Activated B cell treated with CpG ODN at 0.5 μM for 24 hours (primary cell): ENCODE measurements at places on chromosomes 5 and 9.
A peak's percentile ranks its signal among the peaks of the same experiment; 100 is the strongest.

GRCh38 chr9:112301420-112301819, 32.0 kb downstream of the PTBP3 start:
- DNase-seq: no peak

GRCh38 chr5:122137702-122138101, 8.4 kb downstream of the ZNF474 start:
- DNase-seq: no peak

- no peak for DNase-seq
These were observed 2.2 kb downstream of the SARDH start for GRCh38 chr9:133735931-133736330.

DNA sequence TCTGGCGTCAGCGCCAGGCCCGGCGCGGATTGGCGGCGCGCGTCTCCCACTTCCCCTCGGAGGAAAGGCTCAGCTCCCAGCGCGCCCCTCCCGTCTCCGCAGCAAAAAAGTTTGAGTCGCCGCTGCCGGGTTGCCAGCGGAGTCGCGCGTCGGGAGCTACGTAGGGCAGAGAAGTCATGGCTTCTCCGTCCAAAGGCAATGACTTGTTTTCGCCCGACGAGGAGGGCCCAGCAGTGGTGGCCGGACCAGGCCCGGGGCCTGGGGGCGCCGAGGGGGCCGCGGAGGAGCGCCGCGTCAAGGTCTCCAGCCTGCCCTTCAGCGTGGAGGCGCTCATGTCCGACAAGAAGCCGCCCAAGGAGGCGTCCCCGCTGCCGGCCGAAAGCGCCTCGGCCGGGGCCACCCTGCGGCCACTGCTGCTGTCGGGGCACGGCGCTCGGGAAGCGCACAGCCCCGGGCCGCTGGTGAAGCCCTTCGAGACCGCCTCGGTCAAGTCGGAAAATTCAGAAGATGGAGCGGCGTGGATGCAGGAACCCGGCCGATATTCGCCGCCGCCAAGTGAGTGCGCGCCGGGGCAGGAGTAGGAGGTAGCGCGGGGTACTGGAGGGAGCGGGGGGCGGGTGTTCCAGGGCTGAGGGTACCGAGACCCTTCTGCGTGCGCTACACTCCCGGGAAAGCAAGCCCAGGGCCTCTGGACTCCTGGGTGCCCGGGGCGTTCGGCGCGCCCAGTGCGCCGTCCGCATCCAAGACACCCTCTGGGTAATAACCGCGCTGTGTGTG, at the start of gene MSX2:
Gene MSX2 (plus strand): TSS at position 99 of the 777 bp plus-strand sequence. CDS start 78 bp downstream, at position 177.
- no peak for DNase-seq

DNA sequence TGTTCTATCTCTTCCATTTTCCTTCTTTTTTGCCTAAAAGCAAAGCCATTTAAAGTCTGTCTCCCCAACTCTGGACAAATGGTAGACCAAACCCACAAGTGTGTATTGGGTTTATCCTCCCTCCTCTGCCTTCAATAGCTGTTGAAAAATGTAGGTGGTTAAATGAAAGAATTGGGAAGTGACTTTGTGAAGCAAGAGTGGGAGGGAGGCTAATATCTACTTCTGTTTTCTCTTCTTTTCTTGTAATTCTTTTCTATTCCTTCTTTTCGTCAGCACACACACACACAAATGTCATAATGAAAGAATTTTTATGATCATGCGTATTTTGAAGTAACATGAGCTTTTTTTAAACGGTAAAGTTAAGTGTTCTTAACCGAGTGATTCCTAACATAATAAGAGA, 3.8 kb downstream of the CCDC152 start:
- DNase-seq: no peak

GRCh38 chr9:99486684-99487083, 264.6 kb downstream of the SEC61B start:
- DNase-seq: no peak

GRCh38 chr9:106931466-106931865, 68.5 kb downstream of the ZNF462 start:
- DNase-seq: no peak

GRCh38 chr9:135155396-135155795, 67.9 kb downstream of the OLFM1 start:
- DNase-seq: no peak

DNA sequence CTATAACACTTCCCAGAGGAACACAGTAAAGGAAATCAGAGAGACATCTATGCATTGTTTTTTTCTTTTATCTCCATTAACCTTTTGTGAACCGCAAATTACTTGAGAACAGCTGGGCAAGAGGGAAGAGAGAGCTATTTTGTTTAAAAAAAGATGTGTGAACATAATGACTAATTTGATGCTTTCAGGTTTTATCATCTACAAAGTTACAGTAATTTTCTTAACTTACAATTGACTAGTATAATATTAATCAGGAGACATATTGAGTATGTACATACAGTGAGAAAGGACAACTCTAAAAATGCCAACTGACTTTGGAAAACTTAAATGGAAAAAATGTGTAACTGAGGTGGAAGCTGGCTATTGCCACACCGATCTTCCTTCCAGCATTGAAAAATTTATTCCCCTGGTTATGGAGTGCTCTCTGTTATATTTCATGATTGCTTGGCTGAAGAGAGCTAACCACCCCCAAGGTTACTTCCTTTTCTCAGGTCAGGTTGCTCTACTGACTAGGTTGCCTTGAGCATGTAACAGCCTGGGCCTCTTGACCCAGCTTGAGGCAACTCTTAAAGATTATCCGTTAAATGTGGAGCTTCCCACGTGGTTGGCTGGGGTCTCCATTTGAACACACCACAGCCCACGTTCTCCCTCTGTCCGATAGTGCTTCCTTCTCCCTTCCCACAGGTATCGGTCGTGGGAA, 62.6 kb upstream of the C6 start:
- no peak for DNase-seq

DNA sequence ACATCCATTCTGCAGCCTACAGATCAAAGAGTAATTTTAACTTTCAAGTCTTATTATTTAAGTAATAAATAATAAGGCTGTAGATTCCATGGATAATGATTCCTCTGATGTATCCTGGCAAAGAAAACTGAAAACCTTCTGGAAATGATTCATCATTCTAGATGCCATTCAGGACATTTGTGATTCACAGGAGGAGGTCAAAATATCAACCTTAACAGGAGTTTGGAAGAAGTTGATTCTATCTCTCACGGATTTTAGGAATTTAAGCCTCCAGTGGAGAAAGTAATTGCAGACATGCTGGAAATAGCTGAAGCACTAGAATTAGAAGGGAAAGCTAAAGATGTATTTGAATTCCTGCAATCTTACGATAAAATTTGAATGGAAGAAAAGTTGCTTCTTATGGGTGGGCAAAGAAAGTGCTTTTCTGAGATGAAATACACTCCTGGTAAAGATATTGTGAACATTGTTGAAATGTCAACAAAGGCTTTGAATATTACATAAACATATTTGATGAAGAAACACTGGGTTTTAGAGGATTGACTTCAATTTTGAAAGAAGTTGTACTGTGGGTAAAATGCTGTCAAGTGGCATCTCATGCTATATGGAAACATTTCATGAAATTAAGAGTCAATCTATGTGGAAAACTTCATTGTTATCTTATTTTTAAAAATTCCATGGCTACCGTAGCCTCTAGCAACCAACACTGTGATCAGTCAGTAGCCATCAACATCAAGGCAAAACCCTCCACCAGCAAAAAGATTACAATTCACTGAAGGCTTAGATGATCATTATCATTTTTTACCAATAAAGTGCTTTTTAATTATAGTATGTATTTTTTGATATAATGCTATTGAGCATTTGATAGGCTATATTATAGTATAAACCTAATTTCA, 1141.0 kb downstream of the CDH12 start:
- DNase-seq: no peak

GRCh38 chr5:1150866-1151265, 39.0 kb upstream of the SLC12A7 start:
- DNase-seq: no peak

DNA sequence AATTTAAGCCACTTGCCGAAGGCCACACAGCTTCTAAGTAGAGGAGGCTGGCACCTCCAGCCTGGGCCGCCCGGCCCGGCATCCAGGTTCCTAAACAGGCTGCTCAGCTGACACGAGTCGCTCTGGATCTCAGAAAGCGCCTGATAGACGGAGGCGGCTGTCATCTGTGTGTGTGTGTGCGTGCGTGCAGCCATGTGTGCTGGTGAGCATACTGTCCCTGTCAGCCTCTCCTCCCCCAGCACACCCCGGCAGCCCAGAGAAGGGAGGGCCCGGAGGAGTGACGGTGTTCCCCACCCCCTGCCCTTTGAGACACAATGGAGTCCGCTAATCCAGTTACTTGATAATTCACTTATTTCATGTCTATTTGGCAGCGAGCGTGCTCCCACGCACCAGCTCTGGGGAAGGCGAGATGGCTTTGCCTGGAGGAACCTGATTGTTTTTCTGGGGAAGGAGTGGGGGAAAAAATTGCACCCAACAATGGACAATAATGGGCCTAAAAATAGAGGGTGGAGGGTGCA, 20.0 kb downstream of the NTNG2 start:
- no peak for DNase-seq

- DNase-seq: no peak
These were observed 22.3 kb downstream of the FBXW2 start for GRCh38 chr9:120770931-120771330.

DNA sequence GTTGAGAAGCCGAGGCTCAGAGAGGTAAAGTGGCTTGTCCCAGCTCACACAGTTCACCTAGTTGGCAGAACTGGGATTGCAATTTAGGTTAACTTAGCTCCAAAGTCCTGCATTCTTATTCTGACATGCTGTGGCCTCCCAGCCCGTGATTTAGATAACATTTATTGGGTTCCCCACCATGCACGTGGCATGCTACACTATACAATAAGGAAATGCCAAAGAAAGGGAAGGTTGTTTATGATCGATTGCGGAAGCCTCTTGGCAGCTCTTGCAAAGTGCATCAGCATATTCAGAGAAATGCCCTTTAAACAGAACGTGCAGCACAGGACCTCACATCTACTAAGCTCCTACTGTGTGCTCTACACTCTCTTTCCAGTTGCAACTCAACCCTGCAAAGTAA, 3.2 kb downstream of the NEURL1B start:
- no peak for DNase-seq

GRCh38 chr9:130473566-130473965, 28.8 kb downstream of the ASS1 start:
- DNase-seq: no peak

GRCh38 chr9:92332577-92333281, 7.0 kb downstream of the CENPP start:
- no peak for DNase-seq

DNA sequence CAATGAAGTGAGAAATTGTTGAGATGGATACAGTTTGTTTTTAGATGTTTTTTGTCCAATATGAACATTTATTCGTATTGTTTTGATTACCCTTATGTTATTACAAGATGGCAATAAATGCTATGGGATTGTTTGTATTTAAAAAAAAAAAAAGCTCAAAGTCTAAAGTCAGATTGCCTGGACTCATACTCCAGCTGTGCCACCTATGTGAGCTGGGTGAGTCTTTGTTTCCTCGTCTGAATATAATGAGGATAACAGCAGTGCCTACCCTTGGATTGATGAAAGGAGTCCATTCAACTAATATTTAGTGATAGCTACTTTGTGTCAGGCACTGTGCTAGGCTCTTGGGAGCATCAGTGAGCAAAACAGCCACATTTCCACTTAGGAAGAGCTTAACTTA, 14.6 kb upstream of the CCNJL start:
- DNase-seq: no peak

GRCh38 chr5:68433923-68434879, 218.6 kb downstream of the PIK3R1 start:
- DNase-seq: peak; percentile 78

GRCh38 chr9:23850242-23850689, 24.2 kb upstream of the ELAVL2 start:
- no peak for DNase-seq

GRCh38 chr5:6858419-6858818, 145.2 kb downstream of the TENT4A start:
- DNase-seq: no peak

- no peak for DNase-seq
These were observed 164.2 kb upstream of the PTGER4 start for GRCh38 chr5:40515476-40515875.

DNA sequence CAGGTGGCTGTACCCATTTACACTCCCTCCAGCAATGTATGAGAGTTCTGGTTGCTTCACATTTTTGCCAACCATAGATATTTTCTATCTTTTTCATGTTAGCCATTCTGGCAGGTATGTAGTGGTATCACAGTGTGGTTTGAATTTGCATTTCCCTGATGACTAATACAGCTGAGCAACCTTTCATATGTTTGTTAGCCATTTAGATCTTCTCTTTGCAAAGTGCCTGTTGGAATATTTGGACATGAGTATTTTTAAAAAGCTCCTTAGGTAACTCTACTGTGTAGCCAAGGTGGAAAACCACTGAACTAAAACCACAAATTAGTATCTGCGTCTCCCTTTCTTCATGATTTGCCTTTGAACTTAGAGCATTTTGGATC, 31.9 kb downstream of the IRF1 start:
- DNase-seq: no peak

DNA sequence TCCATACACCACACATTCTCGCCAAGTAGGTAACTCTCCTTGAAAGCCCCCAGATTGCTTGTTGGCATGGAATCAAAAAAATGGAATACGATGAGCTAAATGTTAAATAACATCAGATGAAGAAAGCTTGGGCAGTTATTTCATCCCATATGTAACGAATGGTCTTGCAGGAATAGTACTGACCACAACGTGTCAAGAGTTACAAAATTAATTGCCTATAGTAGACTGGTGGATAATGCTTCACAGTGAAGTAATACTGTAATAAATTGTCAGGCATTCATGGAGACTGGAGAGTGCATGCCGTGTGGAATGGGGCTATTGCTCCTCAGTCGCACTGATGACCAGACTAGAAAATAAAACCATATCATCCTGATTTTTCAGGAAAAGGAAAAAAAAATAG, 1628.7 kb downstream of the MAT2B start:
- DNase-seq: no peak
